ENCODE measurements at places on chromosomes 1 and 21. TPM values are rescaled to one million over a fixed set of nuclear protein-coding genes. Genes with fewer than 3 reads are reported as not detected.

DNA sequence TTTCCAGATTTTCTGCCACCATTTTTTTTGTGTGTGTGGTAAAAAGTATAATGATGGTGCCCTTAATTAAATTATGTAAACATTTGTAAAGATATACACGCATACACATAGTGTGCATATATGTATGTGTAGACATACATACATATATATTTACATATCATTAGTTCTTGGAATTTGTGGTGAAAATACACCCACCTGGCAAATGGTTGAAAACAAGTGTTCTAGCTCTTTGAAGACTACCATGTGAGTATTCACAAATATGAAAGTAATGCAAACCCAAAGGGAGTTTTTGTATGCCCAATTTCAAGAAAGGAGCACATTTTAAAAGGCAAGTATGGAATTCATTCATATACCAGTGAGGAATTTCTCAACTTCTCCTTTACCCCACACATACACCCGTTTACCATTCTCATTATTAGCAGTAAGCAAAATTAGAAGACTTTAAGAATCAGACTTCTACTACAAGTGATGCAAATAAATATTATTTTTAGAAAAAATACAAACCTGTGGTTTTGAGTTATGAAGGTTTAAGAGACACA, 8.0 kb downstream of the RABGAP1L start:
- no peaks in the 10 kb centered on the region for H3K27me3 ChIP-seq
- DNase-seq: no peak
- H3K27ac ChIP-seq: no peak overlapping the region
- H3K4me1 ChIP-seq: no peaks in the 10 kb centered on the region
- H3K36me3 ChIP-seq: no peaks in the 10 kb centered on the region

DNA sequence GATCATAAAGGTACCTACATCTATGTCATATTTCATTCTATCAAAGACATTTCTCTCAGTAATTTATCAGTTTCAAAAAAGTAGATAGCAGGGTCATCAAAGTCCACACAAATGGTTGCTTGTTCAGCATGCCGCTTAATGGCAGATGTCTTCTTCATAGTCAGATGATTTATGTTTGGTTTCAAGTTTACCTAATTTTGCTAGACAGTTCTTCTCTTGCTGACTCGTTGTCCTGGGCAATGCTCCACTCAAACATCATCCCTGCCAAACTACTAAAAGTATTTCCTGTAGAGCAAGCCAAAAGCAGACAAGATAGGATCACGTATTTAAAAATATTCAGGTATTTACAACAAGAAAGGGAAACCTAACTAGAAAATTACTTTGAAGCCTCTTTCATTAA, 13.6 kb downstream of the NUP210L start:
- no peaks in the 10 kb centered on the region for H3K4me1 ChIP-seq
- H3K27me3 ChIP-seq: no peaks in the 10 kb centered on the region
- no peak overlapping the region for H3K4me3 ChIP-seq
- DNase-seq: no peak

DNA sequence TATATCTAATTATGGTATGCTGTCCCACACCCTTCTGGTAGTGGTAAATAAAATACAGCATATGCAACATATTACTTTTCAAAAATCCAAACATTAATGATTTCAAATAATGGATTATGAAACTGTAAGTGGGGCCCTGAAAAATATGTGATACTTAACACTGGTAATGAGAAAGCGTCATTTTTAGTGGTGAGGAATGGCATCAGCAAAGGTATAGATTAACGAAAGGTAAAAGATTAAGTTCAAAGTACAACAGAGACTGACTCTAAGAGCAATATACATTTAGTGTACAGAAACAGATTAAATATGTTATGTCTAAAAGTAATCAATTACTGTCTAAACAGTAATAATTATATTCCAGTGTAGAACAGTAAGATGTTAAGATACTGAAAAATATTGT, 194.1 kb downstream of the COL24A1 start:
- no peaks in the 10 kb centered on the region for H3K27me3 ChIP-seq
- H3K4me1 ChIP-seq: no peaks in the 10 kb centered on the region
- H3K36me3 ChIP-seq: no peaks in the 10 kb centered on the region

DNA sequence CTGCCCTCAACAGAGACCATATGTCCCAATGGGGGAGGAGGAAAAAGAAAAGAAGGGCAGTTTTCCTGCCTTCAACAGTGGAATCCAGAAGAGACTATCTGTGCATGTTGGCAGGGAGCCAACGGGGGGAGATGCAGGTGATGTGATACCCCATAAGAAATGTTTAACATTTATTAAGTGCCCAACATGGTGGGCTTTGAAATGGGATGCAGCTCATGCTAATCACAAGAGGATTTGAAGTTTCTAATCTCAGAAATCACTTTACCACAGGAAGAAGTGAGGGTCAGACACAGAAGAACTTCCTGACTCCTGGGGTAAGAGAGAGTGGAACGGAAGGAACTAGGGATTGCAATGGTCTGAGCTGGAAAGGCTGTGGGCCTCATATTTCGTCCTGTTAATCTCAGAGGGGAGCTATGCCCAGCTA, 16.2 kb downstream of the CSRP1 start:
- no peaks in the 10 kb centered on the region for H3K27me3 ChIP-seq
- DNase-seq: no peak
- no peak overlapping the region for H3K4me3 ChIP-seq
- H3K27ac ChIP-seq: no peak overlapping the region

- H3K27ac ChIP-seq: no peak overlapping the region
- no peak overlapping the region for H3K4me3 ChIP-seq
- no peak for DNase-seq
- H3K4me1 ChIP-seq: peaks cover 42% of the 10 kb centered on the region
- H3K27me3 ChIP-seq: no peaks in the 10 kb centered on the region
- H3K36me3 ChIP-seq: peaks cover 7% of the 10 kb centered on the region
Measured at GRCh38 chr1:225534135-225534534, 106.3 kb upstream of the LBR start.

- no peaks in the 10 kb centered on the region for H3K27me3 ChIP-seq
- no peak overlapping the region for H3K4me3 ChIP-seq
- peaks cover 12% of the 10 kb centered on the region for H3K4me1 ChIP-seq
- H3K36me3 ChIP-seq: no peaks in the 10 kb centered on the region
- H3K27ac ChIP-seq: no peak overlapping the region
Measured at GRCh38 chr1:51288578-51288977, 41.8 kb downstream of the TTC39A start.

DNA sequence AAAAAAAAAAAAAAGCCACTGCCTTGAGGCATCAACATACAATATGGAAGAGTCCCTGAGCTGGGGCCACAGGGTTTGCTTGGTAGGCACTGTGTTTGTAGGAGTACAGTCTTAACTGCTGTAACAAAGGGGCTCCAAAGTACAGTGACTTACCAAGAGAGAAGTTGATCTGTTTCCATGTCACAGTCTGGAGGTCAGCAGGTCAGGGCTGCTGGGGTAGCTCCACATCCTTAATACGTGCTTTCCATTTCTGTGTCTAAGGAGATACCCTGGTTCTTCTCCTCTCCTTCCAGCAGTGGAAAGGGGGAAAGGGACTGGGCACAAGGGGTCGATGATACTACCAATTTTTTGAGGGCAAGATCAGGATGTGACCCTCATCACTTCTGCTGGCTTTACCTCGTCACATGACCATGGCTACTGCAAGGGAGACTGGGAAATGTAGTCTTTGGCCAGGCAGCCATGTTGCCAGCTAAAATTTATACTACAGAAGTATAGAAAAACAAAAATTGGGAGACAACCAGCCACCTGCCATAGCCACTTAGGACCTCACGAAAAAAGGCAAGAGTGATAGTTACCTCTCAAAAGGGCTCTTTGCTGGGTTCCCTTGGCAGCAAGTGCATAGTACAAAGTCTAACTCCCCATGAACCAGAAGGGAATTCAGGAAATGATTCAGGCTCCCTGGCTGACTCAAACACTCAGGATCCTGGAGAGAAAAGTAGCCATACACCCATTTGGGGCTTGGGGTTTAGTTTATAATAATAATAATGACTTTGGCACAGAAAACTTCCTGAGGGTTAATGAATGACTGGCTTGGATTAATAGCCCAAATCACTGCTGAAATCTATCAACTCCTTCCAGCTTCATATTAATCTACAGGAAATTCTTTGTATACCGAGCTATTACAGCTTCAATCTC, 52.7 kb upstream of the ATP5PO start:
- no peak overlapping the region for H3K27ac ChIP-seq
- no peaks in the 10 kb centered on the region for H3K36me3 ChIP-seq
- H3K4me3 ChIP-seq: no peak overlapping the region
- peak; percentile 34 for DNase-seq

- no peak overlapping the region for H3K27ac ChIP-seq
- H3K27me3 ChIP-seq: peaks cover 3% of the 10 kb centered on the region
- H3K4me1 ChIP-seq: no peaks in the 10 kb centered on the region
- no peaks in the 10 kb centered on the region for H3K36me3 ChIP-seq
- no peak for DNase-seq
- H3K4me3 ChIP-seq: no peak overlapping the region
Measured at GRCh38 chr1:165418195-165418594, 26.7 kb downstream of the RXRG start.

DNA sequence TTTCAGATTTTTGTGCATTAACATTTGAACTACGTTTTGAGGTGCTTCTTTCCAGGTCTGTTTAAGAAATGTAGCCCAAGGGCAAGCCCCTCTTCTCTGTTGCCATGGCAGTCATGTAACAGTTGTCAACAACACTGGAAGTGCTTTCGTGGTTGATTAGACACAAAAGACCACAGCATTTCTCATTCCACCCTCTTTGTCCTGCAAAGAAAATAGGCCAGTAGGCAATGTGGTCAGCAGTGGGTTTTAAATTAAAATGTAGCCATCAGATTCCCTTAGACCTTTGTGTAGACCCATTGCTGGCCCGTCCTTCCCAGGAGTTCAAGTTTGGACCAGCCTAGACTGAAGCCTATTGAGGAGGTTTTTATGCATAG, 35.4 kb downstream of the VANGL1 start:
- H3K4me1 ChIP-seq: peaks cover 25% of the 10 kb centered on the region
- no peaks in the 10 kb centered on the region for H3K27me3 ChIP-seq
- no peaks in the 10 kb centered on the region for H3K36me3 ChIP-seq
- no peak overlapping the region for H3K4me3 ChIP-seq
- DNase-seq: peak; percentile 83
- no peak overlapping the region for H3K27ac ChIP-seq

- no peaks in the 10 kb centered on the region for H3K36me3 ChIP-seq
- no peaks in the 10 kb centered on the region for H3K27me3 ChIP-seq
- H3K4me1 ChIP-seq: no peaks in the 10 kb centered on the region
- no peak for DNase-seq
- H3K4me3 ChIP-seq: no peak overlapping the region
Measured at GRCh38 chr21:42266971-42267556, 48.1 kb downstream of the ABCG1 start.

GRCh38 chr1:241390526-241390925, 33.5 kb upstream of the RGS7 start:
- H3K27ac ChIP-seq: no peak overlapping the region
- H3K27me3 ChIP-seq: no peaks in the 10 kb centered on the region
- no peak for DNase-seq

DNA sequence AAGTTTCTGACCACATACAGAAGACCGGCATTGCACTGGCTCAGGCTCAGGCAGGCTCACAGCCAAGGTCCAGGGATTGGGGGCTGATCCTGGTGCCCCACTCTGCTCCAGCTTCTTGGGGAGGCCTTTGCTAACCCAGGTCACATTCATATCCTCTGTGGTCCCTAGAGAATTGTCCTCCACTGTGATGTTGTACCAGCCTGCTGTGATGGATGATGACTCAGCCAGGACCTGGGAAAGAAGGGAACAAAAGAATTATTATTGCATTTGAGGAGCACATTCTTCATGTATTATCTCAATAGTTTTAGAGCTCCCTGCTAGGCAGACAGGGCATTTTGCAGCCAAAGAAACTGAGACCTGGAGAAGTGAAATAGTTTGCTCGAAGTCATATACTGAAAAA, 114.3 kb upstream of the ETV3 start:
- no peak overlapping the region for H3K27ac ChIP-seq
- H3K4me1 ChIP-seq: no peaks in the 10 kb centered on the region
- DNase-seq: no peak
- H3K27me3 ChIP-seq: no peaks in the 10 kb centered on the region

DNA sequence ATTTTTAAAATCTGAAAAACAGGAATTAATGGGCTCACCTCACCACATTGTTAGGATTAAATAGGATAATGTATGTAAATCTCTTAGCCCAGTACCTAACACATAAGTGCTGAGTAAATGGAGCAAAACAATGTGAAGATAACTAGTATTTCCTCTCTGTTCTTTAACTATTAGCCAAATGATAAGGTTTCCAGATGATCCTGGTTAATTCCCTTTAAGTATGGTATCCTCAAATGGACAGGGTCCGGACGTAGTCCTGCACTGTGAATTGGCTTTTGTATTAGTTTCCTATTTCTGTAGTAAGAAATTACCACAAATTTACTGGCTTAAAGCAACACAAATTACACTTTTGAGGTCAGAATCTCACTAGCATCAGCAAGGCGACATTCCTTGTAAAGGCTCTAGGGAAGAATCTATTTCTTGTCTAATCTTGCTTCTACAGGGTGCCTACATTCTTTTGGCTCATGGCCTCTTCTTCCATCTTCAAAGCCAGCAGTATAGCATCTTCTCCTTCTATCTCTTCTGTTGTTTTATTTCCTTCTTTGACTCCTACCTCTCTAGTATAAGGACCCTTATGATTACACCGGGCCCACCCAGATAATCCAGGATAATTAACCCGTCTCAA, 17.1 kb downstream of the SCAF4 start:
- H3K4me3 ChIP-seq: no peak overlapping the region
- peaks cover 1% of the 10 kb centered on the region for H3K36me3 ChIP-seq
- H3K27ac ChIP-seq: peak overlapping the region; percentile 48
- DNase-seq: no peak
- peaks cover 33% of the 10 kb centered on the region for H3K4me1 ChIP-seq

GRCh38 chr1:59137276-59137615, 159.6 kb upstream of the FGGY start:
- no peak overlapping the region for H3K27ac ChIP-seq
- H3K27me3 ChIP-seq: no peaks in the 10 kb centered on the region
- DNase-seq: no peak
- no peaks in the 10 kb centered on the region for H3K36me3 ChIP-seq
- H3K4me3 ChIP-seq: no peak overlapping the region
- H3K4me1 ChIP-seq: peaks cover 6% of the 10 kb centered on the region

Gene KCNE1
- not detected for total RNA-seq

Gene OR2T11
- total RNA-seq: not detected

Gene CYP4Z1
- not detected for total RNA-seq

Gene CRP
- not detected for total RNA-seq

Gene CD1E
- total RNA-seq: not detected

Gene CACNA1S
- 0.12 TPM for total RNA-seq

Gene CADM3
- total RNA-seq: 6.9 TPM

Gene PLEKHA6
- total RNA-seq: 1.5 TPM

Gene ELAVL4
- 0.12 TPM for total RNA-seq
